A549 treated with AZD2906 at 1 μM for 4 hours (cell line): ENCODE measurements at places on chromosomes 16 and 17. TPM values are rescaled to one million over a fixed set of nuclear protein-coding genes. Genes with fewer than 3 reads are reported as not detected.

SHCBP1 gene
- total RNA-seq = 30.4 to 40.3 TPM (median 36.0 TPM) in 5 replicates

FOXJ1 gene
- total RNA-seq = 0.77 to 1.1 TPM (median 0.95 TPM) in 5 replicates

SHBG gene
- total RNA-seq = 0.45 to 0.90 TPM (median 0.73 TPM) in 5 replicates

CALCOCO2 gene
- total RNA-seq = 70.2 to 89.4 TPM (median 77.2 TPM) in 5 replicates

HBQ1 gene
- 4.5 to 8.0 TPM (median 7.3 TPM) in 5 replicates for total RNA-seq

PMM2 gene
- 89.3 to 101 TPM (median 91.6 TPM) in 5 replicates for total RNA-seq
